Amniotic stem cell (primary cell): ENCODE measurements at places on chromosomes 16 and 17.

- DNase-seq, result no peak
These were observed 218.1 kb downstream of the KATNIP start for GRCh38 chr16:27767971-27768591.

DNA sequence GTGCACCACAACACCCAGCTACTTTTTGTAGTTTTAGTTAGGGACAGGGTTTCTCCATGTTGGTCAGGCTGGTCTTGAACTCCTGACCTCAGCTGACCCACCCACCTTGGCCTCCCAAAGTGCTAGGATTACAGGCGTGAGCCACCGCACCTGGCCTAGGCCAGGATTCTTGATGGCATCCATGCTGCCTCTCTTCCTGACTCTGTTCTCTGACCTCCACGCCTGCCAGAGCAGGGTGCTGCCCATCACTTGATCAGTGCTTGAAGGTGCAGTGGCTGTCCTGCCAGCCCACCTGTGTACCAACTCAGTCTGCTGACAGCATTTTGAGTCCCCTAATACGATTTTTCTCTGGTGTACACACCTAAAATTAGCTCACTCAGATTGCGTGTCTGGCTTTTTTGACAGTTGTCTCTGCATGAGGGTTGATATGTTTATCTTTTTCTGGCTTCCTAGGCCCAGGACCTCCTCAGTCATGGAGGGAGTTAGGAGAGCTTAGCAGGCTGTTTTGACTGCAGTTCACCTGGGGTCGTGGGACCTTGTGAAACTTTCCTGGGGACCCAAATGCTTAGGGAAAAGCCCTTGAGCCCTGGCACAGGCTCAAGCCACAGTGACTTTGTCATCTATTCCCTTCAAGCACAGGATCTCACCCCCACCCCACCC is 5.9 kb downstream of the HAS3 start:
- no peak for DNase-seq

DNA sequence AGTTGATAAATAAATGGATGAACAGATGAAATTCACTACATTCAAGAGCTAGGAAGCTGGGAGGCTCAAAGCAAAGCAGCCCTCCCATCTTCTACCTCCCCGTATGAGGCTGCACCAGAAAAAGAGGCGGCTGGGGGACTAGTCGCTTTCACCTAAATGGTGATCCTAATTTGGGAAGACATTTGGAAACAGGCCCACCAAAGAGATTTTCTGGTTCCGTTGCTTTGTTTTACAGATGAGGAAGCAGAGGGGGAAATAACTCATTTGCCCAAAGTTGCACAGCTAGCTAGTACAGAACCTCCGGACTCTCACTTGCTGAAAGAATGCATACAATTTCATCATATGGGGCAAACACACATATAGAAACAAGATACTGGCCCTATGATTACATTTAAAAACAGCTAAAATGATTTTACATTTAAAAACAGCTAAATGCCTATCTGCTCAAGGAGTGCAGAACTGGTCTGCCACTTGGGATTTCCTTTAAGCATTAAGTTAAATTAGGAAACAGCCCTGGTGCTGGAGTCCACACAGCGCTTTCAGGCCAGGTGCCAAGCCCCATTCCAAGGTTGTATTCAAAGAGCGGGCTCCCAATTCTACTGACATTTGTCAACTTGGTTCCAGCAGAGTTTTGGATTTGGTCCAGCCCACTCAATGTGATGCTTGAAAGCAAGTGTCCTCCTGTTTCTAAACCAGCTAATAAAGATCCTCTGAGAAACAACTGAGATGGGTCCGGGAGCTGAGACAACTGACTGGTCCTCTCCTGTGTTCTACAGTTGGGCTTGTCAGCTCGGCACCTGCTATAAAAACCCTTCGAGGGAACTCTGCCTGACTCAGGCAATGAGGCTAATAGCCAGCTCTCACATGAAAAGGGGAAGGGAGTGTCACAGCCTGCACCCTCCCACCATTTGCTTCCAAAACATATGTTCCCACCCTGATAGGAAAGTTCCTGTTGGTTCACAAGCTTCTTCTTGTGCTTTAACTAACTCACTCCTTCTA is 11.7 kb downstream of the ERN1 start:
- no peak for DNase-seq

DNA sequence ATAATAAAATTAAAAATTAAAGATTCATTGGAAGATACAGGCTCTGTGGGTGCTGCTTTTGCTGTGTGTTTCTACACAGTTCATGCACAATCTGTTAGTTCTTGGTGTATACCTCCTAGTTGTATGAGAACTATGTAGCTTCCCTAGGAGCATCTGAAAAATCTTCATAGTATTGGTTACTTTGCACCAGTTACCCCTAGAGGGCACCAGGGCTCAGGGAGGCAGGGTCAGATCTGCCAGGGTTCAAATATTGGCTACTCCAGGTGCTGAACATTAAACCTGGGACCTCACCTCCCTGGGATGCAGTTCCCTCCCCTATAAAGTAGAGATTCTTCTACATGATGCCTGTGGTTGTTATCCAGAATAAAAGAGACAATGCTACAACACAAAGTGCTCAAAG is 583.0 kb upstream of the CDH11 start:
- DNase-seq, result no peak

DNA sequence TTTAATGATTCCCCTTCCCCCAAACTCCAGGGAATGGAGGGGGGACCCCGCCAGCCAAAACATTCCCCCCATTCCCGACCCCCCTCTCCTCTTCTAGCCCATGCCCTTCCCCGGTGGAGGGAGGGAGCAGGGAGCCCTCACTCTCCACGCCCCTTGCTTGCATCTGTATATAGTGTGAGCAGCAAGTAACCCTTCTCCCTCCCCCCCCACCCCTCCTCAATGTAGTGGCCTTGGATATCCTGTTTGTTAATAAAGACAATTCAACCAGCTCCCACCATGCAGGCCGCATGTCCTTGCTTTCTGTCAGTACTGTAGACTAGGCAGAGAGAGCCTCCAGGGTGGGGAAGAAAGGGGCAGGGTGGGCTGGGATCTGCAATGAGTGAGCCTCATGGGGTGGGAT is 1.6 kb upstream of the C17orf107 start:
- DNase-seq, result no peak
